ENCODE measurements at places on chromosomes 6 and 20. TPM values are rescaled to one million over a fixed set of nuclear protein-coding genes. Genes with fewer than 3 reads are reported as not detected.

GRCh38 chr20:38692436-38693411 is 31.6 kb upstream of the SLC32A1 start:
- DNase-seq = peak; percentile 37

Gene ADGB
- total RNA-seq = not detected

- no peak for DNase-seq
These were observed 174.7 kb downstream of the ZFAND3 start for GRCh38 chr6:37994223-37994622.

DNA sequence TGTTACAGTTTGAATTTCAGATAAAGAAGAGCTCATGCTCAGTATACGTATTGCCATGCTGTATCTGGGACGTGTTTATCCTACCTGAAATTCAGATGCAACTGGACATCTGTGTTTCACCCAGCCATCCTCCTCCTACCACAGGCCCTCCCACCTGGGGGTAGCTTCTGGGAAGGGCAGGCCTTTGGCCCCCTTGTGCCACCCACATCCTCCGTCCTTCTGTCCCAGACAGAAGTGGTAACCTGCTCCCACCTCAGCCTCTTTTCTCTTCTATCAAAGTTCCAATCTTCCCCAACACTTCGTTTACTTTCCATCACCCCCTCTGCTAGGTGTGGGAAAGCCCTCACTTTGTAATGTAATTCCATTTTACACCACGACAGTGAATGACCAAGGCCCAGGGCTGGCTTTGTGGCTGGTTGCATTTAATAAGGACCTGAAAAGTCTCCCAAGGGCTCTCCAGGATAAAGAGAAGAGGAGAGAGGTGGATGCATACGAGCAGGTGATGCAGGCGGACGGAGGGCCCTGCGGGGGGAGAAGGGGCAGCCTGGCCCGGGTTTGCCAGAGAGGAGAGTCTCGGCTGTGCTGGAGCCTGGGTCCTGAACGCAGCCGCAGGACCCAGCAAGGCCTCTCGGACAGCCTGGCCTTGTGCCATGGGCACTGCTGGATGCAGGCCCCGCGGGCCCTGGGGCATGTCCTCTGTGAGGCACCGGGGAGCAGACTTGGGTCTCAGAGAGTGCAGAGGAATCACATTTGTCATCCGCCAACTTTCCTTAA is 98.4 kb downstream of the PSMB1 start:
- no peak for DNase-seq

- DNase-seq = no peak
These were observed 148.2 kb upstream of the PMEPA1 start for GRCh38 chr20:57857969-57858368.

DNA sequence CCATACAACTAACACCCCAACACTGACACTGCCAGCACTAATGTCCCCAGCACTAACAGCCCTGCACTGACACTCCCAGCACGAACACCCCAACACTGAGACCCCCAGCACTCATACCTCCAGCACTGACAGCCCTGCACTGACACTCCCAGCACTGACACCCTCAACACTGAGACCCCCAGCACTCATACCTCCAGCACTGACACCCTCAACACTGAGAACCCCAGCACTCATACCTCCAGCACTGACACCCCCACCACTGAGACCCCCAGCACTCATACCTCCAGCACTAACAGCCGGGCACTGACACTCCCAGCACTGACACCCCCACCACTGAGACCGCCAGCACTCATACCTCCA is 57.2 kb downstream of the ERMARD start:
- DNase-seq = no peak

Gene CTNNBL1
- 45.1 TPM for total RNA-seq

DNA sequence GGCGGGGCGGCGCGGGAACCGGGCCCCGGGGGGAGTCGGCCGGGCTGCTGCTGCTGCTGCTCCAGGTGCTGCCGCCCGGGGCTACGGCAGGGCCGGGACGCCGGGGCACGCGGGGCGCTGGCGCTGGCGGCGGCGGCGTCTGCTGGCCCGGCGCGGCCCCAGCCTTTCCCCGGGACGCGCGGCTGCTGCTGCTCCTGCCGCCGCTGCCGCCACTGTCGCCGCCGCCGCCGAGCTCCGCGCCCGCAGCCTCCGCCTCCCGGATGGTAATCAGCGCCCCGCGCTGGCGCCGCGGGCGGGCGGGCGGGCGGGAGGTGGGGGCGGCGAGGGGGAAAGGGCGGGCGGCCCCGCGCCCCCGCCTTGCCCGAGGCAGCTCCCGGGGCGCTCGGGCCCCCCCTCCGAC is 306 bp downstream of the EBF4 start:
- peak; percentile 24 for DNase-seq

- DNase-seq = no peak
These were observed 47.4 kb downstream of the MYB start for GRCh38 chr6:135228486-135228885.

Gene PHACTR3
- total RNA-seq = not detected

- no peak for DNase-seq
These were observed 128.5 kb downstream of the TPBG start for GRCh38 chr6:82492134-82492533.

Gene NRM
- total RNA-seq = 6.4 TPM

DNA sequence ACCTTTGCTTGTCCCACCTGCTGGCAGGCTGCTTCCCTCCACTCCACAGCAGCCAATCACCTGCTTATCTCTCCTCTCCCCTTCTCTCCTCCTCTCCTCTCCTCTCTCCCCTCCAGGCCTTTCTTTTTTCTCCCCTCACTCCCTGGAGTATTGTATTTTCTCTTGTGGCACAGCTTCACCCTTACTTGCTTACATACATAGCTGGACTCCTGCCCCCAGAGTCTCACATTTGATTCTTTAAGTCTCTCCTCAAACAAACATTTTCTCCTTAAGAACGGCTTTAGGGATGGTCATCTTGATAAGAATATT is 3.6 kb upstream of the LY86 start:
- DNase-seq = no peak

Gene COL9A1
- not detected for total RNA-seq

GRCh38 chr20:14219801-14220461 is 117.5 kb downstream of the FLRT3 start:
- no peak for DNase-seq
